Right ventricle myocardium superior (tissue), 1 donor: ENCODE measurements at places on chromosomes 11 and 22. TPM values are rescaled to one million over a fixed set of nuclear protein-coding genes. Genes with fewer than 3 reads are reported as not detected.

DNA sequence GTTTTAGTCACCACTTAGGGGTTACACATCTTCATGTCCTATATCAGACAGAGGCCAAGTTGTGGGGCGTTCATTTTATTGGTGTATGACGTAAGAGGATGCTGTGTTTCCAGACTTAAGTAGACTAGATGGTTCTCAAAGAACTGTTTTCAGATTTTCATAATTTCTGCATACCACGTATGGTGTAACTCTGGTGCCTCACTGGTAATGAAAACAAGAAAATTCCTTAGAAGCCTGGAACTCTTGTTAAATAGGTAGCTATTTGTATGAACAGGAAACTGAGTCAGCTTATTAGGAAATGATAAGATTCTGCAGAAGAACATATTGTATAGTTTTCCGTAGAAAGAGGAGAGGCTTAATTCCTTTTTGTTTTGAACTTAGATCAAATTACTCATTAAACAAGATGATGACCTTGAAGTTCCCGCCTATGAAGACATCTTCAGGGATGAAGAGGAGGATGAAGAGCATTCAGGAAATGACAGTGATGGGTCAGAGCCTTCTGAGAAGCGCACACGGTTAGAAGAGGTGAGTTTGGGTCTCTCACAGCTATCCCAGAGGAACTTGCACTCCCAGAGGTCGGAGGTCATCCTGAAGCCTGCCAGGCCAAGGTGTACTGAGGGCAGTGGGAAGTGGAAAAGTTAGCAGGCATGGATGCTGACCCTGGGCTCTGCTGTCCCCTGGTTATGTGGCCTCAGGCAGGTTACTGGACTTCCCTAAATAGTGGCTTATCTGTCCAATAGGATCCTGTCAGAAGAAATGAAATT lies 3.9 kb downstream of the CDC45 start:
- DNase-seq = no peak

DNA sequence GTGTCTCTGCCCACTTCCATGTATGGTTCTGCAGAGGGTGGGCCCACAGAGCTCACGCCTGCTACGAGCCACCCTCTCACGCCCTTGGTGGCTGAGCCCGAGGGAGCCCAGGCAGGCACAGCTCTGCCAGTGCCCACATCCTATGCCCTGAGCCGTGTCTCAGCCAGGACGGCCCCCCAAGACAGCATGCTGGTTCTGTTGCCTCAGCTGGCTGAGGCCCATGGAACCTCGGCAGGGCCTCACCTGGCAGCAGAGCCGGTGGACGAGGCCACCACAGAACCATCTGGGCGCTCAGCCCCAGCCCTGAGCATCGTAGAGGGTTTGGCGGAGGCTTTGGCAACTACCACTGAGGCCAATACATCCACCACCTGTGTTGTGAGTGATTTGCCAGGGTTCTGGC lies 64.0 kb downstream of the OTOG start:
- DNase-seq = no peak

DNA sequence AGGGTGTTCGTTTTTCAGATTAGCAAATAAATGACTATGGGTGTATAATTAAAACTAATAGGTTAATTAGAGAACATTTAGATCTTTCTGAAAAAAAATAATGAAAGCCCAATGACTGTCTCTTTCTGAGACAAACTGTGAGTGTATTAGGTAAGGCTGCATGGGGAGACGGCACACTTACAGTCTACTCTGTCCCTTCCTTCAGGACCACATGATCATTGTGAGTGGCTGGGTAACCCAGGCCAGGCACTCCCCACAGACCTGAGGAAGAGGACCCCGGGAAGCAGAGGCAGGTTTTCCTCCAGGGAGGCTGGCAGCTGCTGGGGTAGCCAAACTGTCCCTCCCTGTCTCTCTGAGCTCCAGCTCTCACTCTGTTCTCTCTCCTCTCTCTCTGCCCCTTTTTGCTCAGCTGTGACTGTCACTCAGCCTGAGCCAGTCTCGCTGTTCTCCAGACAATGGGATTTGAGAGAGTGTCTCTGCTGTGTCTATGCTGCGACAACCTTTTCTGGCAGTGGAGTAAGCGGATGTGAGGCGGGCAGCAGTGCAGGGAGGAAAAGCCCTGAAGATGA lies 83.1 kb upstream of the NCAM1 start:
- no peak for DNase-seq

Gene HBG1
- total RNA-seq = not detected

- no peak for DNase-seq
These were observed 560 bp downstream of the PHOX2A start for GRCh38 chr11:72243173-72244059.

DNA sequence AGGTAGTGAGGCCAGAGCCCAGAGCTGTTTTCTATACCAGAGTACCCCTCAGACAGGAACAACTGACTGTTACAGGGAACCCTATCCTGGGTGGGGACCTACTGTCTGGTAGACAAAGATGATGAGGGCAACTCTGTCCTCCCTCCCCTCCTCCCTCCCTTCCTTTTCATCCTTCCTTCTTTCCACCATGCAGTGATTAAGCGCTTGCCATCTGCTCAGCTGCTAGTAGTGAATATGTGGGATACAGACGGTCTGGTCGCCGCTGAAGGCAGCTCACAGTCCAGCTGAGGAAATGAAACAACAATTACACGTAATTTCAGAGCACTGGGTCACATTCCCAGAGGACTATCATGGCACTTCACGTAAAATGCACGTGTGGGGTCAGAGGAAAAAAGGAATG lies 597.1 kb downstream of the BUD13 start:
- no peak for DNase-seq

DNA sequence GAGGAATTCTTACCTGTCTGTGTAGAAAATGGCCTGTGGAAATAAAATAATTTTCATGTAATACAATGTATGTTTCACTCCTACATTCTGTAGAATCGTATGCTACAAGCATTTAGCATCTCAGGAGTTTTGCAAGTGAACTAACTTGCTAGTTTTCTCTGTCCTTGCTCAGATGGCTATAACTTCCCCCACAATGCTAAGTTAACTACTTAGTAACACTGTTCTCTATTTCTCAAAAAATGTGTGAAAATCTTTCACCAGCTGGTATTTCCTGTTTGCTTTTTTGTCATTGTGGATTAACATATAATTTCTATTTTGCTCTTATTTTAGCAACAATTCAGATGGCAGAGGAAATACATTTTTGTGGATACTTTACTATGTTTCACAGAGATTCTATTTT lies 4.4 kb downstream of the OR4S2 start:
- DNase-seq = no peak

DNA sequence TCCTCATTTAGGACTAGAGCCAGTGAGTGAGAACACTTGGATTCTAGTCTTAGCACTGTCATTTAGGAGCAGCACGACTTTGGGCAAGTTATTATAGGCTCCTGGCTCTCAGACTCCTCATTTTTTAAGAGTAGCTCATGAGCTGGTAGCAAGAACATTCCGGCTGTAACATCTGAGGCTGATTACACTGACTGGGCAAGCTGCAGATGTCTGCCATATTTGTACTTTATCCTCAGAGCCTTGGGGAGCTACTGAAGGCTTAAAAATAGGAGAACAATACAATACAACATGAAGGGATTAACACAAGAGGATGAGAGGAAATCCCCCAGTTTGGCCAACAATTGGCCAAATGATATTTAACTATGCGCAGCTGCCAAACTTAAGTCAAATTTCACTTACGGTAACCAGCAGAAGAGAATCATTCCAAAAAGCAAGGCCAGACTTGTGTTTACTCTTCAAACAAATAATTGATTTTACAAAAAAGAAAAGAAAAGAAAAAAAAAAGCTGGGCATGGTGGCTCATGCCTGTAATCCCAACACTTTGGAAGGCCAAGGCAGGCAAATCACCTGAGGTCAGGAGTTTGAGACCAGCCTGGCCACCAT lies 113.1 kb upstream of the ARHGAP42 start:
- DNase-seq = no peak

Gene SCGB1A1
- total RNA-seq = not detected

GRCh38 chr11:106017093-106017492 lies 4.9 kb downstream of the MSANTD4 start:
- no peak for DNase-seq

Gene RFPL3
- total RNA-seq = not detected

Gene ALG8
- 15.8 TPM for total RNA-seq

- no peak for DNase-seq
These were observed 5.0 kb downstream of the PRDM11 start for GRCh38 chr11:45151362-45151982.

Gene MPPED1
- total RNA-seq = not detected

DNA sequence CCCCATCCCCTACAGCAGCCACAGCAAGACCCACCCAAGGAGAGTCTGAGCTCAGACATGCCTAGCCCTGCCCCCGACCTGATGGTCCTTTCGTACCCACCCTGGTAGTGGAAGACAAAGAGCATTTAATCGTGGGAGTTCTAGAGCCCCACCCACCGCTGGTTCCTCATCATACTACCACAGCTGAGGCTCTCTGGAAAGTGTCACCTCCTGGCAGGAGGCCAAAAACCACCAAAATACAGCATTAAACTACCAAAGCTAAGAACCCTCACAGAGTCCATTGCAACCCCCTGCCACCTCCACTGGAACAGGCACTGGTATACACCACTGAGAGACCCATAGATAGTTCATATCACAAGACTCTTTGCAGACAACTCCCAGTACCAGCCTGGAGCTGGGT lies 311.1 kb downstream of the TENM4 start:
- no peak for DNase-seq

Gene OR8H3
- total RNA-seq = not detected

Gene KCNK4
- not detected for total RNA-seq

Gene ZC3H12C
- total RNA-seq = 16.1 TPM

DNA sequence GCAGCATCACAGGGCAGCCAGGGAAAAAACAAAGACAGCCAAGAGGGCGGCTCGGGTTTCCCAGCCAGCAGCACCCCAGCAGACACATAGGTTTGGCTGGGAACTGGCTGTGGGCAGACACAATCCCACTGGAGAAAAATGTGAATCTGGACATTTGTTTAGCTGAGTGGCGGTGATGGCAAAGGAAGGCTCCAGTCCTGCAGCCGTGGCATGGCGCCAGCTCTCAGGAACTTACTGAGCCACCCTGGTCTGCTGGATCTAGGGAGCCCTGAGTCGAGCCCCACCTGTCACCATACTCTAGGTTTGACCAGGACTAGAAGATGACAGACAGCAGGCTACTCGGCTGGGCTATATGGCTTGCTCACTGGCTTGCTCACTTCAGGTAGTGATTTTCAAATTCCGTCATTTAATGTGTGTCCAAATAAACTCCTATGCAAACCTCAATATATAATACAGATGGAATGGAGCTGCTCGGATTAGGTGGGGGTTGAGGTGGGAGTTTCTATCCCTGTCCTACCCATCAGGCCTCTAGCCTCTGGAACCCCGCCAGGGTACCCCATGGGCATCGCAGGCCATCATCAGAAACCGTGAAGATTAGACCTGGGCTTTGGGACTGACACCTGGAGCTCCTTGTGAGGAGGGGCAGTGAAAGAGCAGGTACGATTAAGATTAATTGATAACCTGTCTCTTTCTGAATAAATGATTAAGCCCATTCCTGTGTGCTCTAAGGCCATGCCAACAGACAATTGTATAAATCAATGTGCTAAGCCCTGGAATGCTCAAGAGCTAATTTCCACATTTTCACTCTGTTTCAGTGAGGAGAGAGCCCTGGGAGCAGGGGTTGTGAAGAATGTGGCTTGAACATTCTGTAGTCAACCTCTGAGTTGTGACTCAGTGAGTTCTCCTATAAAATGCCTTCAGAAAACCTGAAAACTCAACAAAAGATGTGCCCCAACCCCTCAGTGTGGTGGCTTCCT lies 42.5 kb downstream of the GALNT18 start:
- DNase-seq = peak; percentile 59

Gene KDM4D
- total RNA-seq = 0.40 TPM

Gene GRIA4
- not detected for total RNA-seq

Gene MYEOV
- not detected for total RNA-seq

Gene WNT11
- total RNA-seq = 20.0 TPM

Gene SHANK3
- 19.3 TPM for total RNA-seq

GRCh38 chr22:42992092-42992491 lies 22.9 kb downstream of the PACSIN2 start:
- DNase-seq = no peak

GRCh38 chr11:104781037-104781436 lies 117.2 kb downstream of the CASP12 start:
- DNase-seq = no peak

DNA sequence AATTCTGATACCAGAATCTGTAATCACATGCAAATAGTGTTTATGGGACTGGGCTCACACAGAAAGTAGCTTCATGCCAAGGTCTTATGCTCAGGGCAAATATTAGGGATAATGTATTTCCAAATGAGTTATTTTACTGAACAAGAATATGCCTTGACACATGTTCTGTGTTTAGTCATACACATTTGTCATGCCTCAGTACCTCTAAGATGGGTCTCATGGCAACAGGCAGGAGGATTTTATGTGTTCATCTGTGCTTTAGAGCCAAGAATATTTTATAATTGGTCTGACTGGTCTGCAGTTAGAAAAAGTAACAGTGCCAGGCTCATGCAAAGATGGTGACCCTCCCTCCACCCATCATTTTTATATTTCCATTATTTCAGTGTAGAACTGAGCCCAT lies 49.1 kb downstream of the JAM3 start:
- no peak for DNase-seq

DNA sequence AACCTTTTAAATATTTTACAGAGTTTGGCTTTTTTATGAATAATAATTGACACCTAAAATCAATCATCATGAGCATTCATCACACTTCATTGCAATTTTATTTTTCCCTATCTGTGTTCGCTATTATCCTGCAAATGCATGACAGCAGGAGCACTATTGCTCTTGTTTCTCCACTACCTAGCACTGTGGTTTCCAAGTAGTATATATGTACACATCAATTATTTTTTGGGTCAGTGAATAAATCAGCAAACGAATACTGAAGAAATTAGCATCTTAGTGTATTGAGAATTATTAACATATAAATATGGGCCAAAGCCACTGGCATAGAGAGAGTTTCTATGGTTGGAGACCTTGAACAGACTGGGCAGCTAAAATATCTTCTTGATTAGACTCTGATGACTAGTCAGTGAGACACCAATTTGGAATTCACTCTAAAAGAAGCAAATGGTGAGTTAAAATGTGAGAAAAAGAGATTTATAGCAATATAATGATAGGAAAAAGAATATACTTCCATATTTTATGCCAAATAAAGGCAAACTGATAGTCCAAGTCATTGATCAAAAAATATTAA lies 731.1 kb upstream of the LUZP2 start:
- no peak for DNase-seq

GRCh38 chr11:67396587-67397389 lies 4.9 kb downstream of the PPP1CA start:
- no peak for DNase-seq
